ENCODE measurements at places on chromosomes 3 and 15.
A peak's percentile ranks its signal among the peaks of the same experiment; 100 is the strongest.

DNA sequence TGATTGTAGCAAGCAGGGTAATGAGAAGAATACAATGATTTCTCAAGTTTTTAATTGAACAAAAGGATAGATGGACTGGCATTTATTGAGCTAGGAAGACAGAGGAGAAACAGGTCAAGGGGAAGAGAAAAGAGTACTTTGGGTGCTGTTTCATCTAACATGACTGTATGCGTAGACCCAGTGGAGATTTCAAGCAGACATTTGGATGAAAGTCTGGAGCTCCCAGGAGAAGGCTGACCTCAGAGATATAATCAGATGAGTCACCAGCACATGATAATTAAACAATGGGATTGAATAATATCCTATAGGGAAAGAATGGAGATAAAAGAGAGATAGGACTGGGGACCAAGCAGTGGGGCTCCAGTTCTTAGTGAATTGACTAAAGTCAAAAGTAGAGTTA, 194.9 kb downstream of the ARRDC4 start:
- DNase-seq = peak; percentile 52

DNA sequence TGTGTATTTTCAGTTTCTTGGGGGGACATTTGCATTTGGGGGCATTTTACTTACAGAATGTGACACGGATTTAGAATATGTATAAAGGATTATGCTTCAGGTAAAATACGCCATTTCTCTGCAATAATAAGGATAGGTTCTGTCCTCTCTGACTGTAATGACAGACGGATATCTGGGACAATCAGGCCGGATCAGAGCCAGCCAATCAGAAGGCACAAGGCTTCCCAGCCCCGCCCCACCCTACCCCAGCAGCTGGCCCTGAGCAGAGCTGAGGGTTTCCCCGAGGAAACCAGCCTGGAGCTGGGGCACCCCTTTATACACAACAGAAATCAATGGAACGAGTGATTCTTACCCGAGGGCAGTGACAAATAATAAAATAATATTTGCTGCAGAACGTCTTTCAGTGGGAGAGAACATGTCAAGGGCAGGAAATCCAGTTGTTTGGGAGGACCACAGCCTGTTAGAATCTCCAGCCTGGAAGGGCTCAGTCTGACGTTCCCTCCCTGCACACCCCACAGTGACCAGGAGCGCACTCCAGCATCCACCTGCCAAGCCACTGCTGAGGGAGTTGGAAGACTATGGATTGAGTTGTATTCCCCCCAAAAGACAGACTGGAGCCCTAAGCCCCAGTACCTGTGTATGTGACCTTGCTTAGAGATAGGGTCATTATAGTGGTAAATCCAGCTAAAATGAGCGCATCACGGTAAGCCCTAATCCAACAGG, 30.3 kb upstream of the SEC13 start:
- DNase-seq = peak; percentile 39

DNA sequence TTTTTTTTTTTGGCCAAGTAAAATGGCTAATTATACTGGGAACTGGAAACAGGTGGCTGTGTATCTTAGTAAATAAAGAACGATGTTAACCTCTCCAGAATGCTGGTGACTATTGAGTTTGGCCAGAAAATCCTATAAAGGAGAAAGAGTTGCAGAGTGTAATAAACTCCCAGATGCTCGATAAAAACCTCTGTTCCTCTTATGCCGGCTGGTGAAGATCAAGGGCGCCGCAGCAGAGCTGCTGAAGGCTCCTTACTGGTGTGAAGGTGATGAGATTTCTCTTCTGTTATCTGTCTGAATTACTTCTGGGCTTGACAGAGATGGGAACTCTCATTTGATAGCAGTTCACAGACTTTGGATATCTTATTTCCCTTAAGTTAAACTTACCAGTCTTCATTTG, 104.6 kb downstream of the PTPRG start:
- no peak for DNase-seq

- DNase-seq = no peak
Observed at GRCh38 chr3:186340204-186340603, 21.8 kb downstream of the DGKG start.

- no peak for DNase-seq
Observed at GRCh38 chr15:64898406-64898805, 13.3 kb upstream of the ANKDD1A start.

Measured in GM03348 (cell line).